Muscle of leg (tissue), 16 donors: ENCODE measurements at places on chromosomes 3 and 15. TPM values are rescaled to one million over a fixed set of nuclear protein-coding genes. Genes with fewer than 3 reads are reported as not detected.
A peak's percentile ranks its signal among the peaks of the same experiment; 100 is the strongest.

DNA sequence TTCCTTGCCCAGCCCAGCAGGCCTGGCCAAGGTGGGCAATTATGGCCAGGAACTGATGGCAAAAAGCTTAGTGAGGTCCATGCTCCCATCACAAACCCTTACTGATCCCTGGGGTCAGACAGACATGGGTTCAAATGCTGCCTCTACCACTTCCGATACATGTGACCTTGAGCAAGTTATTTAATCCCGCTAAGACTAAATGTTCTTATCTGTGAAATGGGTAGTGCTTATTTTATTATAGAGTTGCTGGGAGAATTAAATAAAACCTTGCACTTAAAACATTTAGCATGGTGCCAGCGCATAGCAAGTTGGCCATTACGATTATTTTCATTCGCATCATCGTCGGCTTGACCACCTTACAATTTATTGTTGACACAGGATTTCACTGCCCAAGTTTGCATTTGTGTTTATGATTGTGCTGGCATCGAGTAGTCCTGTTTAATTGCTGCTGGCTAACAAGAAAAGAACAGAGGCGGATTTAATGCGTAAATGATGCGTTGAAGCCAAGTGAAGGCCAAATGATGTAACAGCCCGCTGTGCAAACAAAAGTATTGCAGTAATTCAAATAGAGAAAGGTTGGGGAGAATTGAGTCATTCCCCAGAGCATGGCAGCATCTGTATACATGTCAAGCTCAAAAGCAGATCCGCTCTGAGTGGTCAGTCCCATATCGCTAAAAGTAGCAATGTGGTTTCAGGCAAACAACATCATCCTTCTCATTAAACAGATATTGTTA lies 7.3 kb upstream of the FURIN start:
- H3K4me1 ChIP-seq, result peaks cover 4% of the 10 kb centered on the region
- H3K27me3 ChIP-seq, result peaks cover under 1% of the 10 kb centered on the region
- H3K36me3 ChIP-seq, result no peaks in the 10 kb centered on the region
- H3K4me3 ChIP-seq, result no peak overlapping the region
- no peak overlapping the region for H3K27ac ChIP-seq
- no peak for DNase-seq

DNA sequence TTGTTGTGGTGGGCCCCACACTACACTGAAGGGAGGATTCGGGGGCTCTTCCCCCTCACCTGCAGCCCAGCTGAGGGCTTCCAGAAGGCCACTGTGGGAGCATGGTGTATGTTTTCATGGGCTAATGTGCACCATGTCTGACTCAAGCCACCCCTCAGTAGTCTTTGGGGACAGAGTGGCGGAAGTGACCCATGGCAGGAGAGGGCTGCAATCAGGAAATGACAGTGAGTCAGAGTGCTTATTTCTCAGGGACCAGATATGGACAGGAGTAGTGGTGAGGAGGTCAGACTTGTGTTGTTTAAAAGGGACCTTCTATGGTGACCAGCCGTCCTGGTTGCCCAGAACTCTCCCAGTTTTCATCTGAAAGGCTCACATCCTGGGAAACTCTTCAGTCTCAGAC lies 32.8 kb upstream of the SLC9A9 start:
- no peak overlapping the region for H3K27ac ChIP-seq
- H3K4me1 ChIP-seq, result no peaks in the 10 kb centered on the region
- H3K4me3 ChIP-seq, result no peak overlapping the region
- H3K27me3 ChIP-seq, result no peaks in the 10 kb centered on the region
- no peak for DNase-seq

- H3K4me1 ChIP-seq, result no peaks in the 10 kb centered on the region
- no peak overlapping the region for H3K4me3 ChIP-seq
- peak; percentile 31 for DNase-seq
- no peaks in the 10 kb centered on the region for H3K27me3 ChIP-seq
- H3K36me3 ChIP-seq, result no peaks in the 10 kb centered on the region
- H3K27ac ChIP-seq, result no peak overlapping the region
Measured at GRCh38 chr3:137121704-137122314, 164.0 kb downstream of the IL20RB start.

- H3K27ac ChIP-seq, result no peak overlapping the region
- no peak for DNase-seq
- no peaks in the 10 kb centered on the region for H3K27me3 ChIP-seq
- H3K4me1 ChIP-seq, result no peaks in the 10 kb centered on the region
Measured at GRCh38 chr15:61404567-61404966, 175.5 kb upstream of the RORA start.

- no peaks in the 10 kb centered on the region for H3K36me3 ChIP-seq
- H3K27me3 ChIP-seq, result no peaks in the 10 kb centered on the region
- no peak overlapping the region for H3K4me3 ChIP-seq
Measured at GRCh38 chr3:165751637-165752036, 85.6 kb downstream of the BCHE start.

Gene P2RY13
- total RNA-seq, result 0.75 TPM

- H3K4me1 ChIP-seq, result no peaks in the 10 kb centered on the region
- H3K27ac ChIP-seq, result no peak overlapping the region
- no peaks in the 10 kb centered on the region for H3K36me3 ChIP-seq
- H3K27me3 ChIP-seq, result no peaks in the 10 kb centered on the region
Measured at GRCh38 chr15:27043770-27044169, 72.8 kb downstream of the GABRG3 start.

- no peak overlapping the region for H3K27ac ChIP-seq
- DNase-seq, result peak; percentile 17
Measured at GRCh38 chr15:52336529-52336928, 40.9 kb upstream of the MYO5C start.

Gene GPR27
- 1.5 TPM for total RNA-seq

- no peaks in the 10 kb centered on the region for H3K27me3 ChIP-seq
- DNase-seq, result no peak
- H3K4me3 ChIP-seq, result no peak overlapping the region
- H3K4me1 ChIP-seq, result no peaks in the 10 kb centered on the region
- H3K27ac ChIP-seq, result no peak overlapping the region
Measured at GRCh38 chr3:20924646-20925385, 738.8 kb upstream of the SGO1 start.

- no peak for DNase-seq
- peaks cover 3% of the 10 kb centered on the region for H3K27me3 ChIP-seq
- no peak overlapping the region for H3K27ac ChIP-seq
- H3K4me1 ChIP-seq, result no peaks in the 10 kb centered on the region
Measured at GRCh38 chr15:61479613-61480012, 250.5 kb upstream of the RORA start.

- H3K27ac ChIP-seq, result no peak overlapping the region
- DNase-seq, result peak; percentile 40
- no peaks in the 10 kb centered on the region for H3K36me3 ChIP-seq
- H3K27me3 ChIP-seq, result peaks cover 2% of the 10 kb centered on the region
- peaks cover 30% of the 10 kb centered on the region for H3K4me1 ChIP-seq
Measured at GRCh38 chr15:27095886-27096624, 125.1 kb downstream of the GABRG3 start.

DNA sequence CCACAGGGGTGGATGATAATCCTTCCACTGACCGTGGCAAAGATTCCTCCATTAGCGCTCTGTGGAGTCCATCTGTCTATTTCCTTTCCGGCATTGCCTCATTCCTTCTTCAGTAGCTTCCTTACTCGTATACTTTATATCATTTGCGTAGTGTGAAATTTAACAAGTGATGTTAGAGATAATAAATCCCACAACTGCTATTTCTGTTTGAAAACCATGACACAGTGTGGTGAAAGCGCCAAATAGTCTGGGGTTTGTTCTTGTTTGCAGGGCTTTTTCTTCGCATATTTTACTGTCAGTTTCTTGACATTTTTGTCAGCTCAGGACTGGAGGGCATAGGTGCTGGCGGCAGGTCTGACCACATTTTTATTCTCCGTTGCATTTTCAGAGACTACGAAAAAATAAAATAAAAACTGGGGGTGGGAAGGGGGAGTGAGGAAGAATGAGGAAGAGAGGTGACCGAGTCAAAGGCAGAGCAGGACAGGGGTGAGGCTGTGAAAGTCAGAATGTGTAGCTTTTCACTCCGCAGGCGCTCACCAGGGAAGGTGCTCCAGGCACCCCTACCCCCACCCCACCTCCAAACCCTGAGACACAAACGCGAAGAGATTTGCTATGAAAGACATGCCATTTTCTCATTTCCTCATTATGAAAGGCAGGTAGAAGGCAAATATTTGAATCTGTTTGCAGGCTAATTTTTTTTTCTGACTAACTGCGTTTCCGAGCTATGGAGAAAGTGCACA lies 965.0 kb downstream of the MCTP2 start:
- no peaks in the 10 kb centered on the region for H3K4me1 ChIP-seq
- H3K27me3 ChIP-seq, result no peaks in the 10 kb centered on the region
- H3K27ac ChIP-seq, result no peak overlapping the region
- H3K36me3 ChIP-seq, result no peaks in the 10 kb centered on the region

DNA sequence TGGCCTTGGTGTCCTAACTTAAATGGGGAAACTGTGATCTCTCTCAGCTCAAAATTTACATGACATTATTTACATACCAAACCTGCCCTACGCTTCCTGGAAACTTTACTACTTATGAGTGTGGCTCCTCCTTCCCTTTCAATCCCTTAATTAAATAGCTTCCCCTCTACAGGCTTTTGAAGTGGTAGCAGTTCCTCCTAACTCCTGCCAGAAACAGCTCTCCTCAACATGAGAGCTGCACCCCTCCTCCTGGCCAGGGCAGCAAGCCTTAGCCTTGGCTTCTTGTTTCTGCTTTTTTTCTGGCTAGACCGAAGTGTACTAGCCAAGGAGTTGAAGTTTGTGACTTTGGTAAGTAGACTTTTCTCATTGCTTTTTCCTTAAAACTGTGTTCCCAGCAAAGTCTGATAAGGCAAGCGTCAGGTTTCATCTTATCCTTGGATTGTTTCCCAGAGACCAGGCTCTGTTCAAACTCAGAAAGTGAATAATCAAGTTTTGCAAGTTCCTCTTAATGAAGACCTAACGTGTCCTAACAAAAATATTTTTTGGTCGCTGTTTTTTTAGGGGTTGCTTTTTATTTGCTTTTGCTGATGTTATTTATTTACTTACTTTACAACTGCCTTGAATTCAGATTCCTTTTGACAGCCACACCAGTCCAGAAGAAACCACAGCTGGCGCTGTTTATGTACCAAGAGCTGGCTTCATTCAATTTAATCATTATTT lies at the start of gene ACP3:
Gene ACP3 (plus strand): TSS at position 179 of the 720 bp plus-strand sequence. CDS start 50 bp downstream, at position 229.
- no peak within 1 kb of the TSS for H3K4me3 ChIP-seq
- DNase-seq, result peak; percentile 76
- no peaks in the 10 kb centered on the region for H3K27me3 ChIP-seq
- no peaks in the 10 kb centered on the region for H3K36me3 ChIP-seq
- H3K27ac ChIP-seq, result no peak within 1 kb of the TSS

Gene PDCD7
- total RNA-seq, result 11.6 TPM

DNA sequence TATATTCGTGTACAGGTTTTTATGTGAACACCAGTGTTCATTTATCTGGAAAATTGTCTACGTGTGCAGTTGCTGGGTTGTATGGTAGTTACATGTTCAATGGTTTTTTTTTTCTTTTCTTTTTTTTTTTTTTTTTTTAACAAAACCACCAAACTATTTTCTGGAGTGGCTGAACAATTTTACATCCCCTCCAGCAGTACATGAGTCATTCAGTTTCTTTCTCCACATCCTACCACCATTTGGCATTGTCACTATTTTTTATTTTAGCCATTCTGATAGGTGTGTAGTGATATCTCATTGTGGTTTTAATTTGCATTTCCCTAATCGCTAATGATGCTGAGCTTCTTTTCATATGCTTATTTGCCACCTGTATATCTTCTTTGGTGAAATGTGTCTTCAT lies 256.3 kb upstream of the EOMES start:
- H3K4me1 ChIP-seq, result no peaks in the 10 kb centered on the region
- no peak overlapping the region for H3K4me3 ChIP-seq
- DNase-seq, result no peak
- no peaks in the 10 kb centered on the region for H3K27me3 ChIP-seq

DNA sequence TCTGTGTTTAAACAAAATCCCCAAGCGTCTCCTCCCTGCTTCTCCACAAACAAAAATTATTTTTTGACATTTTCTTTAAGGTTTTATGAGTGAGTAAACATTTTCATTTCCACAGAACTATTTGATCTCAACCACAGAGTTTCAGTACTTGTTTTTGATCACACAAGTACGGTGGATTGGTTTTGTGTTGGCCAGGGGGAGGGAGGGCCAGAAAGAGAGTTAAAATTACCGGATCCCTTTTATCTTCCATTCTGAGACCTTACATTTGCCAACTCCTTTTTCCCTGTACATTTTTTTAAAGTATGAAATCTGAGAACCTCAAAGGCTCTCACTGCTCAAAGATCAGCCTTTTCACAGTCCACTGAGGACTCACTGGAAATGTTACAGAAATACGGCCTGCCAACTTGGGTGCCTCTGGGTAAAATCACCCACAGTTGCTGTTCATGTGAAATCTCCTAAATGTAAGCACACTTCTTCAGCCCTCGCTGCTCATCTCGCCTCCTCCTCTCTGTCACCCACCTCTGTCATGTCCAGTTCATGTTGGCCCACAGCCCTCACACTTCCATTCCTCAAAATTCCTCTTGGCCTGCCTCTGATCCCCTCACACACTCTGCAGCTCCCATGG lies 1.7 kb downstream of the HOMER2 start:
- H3K27me3 ChIP-seq, result peaks cover 18% of the 10 kb centered on the region
- no peak for DNase-seq
- H3K36me3 ChIP-seq, result no peaks in the 10 kb centered on the region

DNA sequence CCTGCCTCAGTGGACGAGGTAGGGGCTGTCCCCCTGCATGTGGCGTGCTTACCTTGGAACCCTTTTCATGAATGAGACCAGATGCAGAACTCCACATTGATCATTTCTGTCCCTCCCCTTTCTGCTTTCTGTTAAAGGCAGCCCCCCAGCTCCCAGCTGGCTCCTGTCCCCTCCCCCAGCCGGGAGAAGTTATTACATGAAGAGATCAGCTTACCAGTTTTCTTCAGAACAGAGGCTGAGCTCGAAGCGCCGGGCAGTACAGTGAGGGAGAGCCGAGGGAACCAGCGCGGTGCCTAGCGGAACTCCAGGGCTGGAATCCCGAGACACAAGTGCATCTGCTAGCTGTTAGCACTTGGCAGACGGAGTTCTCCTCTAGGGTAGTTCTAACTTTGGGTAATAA lies 263.3 kb upstream of the NR2E3 start:
- no peaks in the 10 kb centered on the region for H3K36me3 ChIP-seq
- no peaks in the 10 kb centered on the region for H3K27me3 ChIP-seq
- DNase-seq, result peak; percentile 71
- H3K27ac ChIP-seq, result no peak overlapping the region
- H3K4me1 ChIP-seq, result peaks cover 8% of the 10 kb centered on the region

- H3K4me1 ChIP-seq, result no peaks in the 10 kb centered on the region
- H3K27ac ChIP-seq, result no peak overlapping the region
- no peak overlapping the region for H3K4me3 ChIP-seq
- H3K36me3 ChIP-seq, result peaks cover 44% of the 10 kb centered on the region
- no peak for DNase-seq
Measured at GRCh38 chr15:57286446-57287122, 89.7 kb upstream of the CGNL1 start.

- H3K4me1 ChIP-seq, result peaks cover 61% of the 10 kb centered on the region
- peak overlapping the region; percentile 35 for H3K27ac ChIP-seq
- peaks cover 14% of the 10 kb centered on the region for H3K27me3 ChIP-seq
- no peaks in the 10 kb centered on the region for H3K36me3 ChIP-seq
- H3K4me3 ChIP-seq, result no peak overlapping the region
Measured at GRCh38 chr3:10957976-10958749, 34.4 kb upstream of the SLC6A1 start.

GRCh38 chr3:123373474-123373987 lies 75.4 kb downstream of the ADCY5 start:
- no peaks in the 10 kb centered on the region for H3K36me3 ChIP-seq
- no peak overlapping the region for H3K27ac ChIP-seq
- H3K4me3 ChIP-seq, result no peak overlapping the region
- peaks cover 44% of the 10 kb centered on the region for H3K4me1 ChIP-seq
- DNase-seq, result no peak

Gene C2CD4B
- 4.8 TPM for total RNA-seq

Gene SLC28A1
- total RNA-seq, result 0.35 TPM

Gene IL17RD
- total RNA-seq, result 20.7 TPM

GRCh38 chr3:44477312-44478030 lies at the start of gene ZNF445:
ZNF445 (minus strand) TSS chr3:44477670; CDS start chr3:44455549, 22,121 bp downstream.
- peak within 1 kb of the TSS; percentile 76 for H3K4me3 ChIP-seq
- H3K27ac ChIP-seq, result peak within 1 kb of the TSS; percentile 55
- H3K4me1 ChIP-seq, result peaks cover 7% of the 10 kb centered on the region
- no peaks in the 10 kb centered on the region for H3K27me3 ChIP-seq
